ENCODE measurements at places on chromosomes 6 and 20.

GRCh38 chr6:37502703-37503291 lies 3.1 kb upstream of the CCDC167 start:
- no peak for DNase-seq

DNA sequence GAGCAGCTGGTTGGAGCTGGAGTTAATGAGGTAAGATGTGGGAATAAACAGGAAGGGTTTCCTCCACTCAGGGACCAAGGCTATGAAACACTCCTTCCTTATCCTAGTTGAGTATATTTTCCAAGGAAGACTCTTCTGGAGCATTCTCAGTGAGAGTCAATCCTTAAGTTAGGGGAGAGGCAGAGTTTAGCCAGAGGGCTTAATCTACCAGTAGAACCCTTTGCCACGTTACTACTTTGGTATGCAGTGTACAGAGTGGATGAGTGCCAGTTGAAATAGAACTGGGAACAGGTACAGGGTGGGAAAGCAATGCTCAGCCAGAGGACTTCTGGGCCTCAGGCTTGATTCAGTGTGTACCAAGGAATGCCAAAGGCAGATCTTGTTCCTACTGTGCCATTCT lies 114.3 kb downstream of the UBE3D start:
- no peak for DNase-seq

- DNase-seq: no peak
Observed at GRCh38 chr6:113909224-113909856, 52.2 kb downstream of the MARCKS start.

DNA sequence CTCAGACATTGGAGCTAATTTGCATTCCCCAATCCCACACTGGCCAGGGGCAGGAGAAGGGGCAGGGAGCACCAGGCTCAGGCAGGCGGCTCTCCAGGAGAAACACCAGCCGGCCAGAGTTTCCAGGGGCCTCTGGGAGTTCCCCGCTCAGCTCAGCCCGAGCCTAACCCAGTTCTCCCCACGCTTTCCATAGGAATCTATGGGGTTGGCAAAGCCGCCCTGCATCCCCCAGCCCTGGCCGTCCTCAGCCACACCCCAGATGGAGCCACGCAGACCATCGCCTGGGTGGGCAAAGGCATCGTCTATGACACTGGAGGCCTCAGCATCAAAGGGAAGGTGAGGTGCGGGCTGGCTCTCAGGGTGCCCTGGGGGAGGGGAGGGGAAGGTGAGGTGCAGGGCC lies 8.2 kb downstream of the NPEPL1 start:
- DNase-seq: no peak

- no peak for DNase-seq
Observed at GRCh38 chr6:128432394-128432793, 88.0 kb downstream of the PTPRK start.

- no peak for DNase-seq
Observed at GRCh38 chr6:136326038-136326553, 36.5 kb upstream of the BCLAF1 start.

DNA sequence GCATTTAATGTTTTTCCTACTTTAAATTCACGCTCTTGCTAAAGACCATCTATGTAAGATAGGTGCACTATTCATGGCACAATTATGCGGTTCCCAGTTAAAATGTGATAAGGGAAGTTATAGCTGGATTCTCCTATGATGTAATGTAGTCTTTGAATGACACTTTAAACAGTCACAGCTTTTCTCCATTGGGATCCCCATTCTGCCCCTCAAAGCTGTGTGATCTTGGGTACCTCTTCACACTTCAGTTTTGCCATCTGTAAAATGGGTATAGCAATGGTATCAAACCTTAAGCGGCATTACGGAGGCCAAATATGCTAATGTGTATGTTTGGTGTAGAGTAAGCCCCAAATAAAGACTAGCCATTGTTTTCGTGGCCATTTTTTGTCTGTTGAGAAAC lies 64.7 kb upstream of the ZNF217 start:
- no peak for DNase-seq

- no peak for DNase-seq
Observed at GRCh38 chr20:53582574-53583351, 10.9 kb downstream of the ZNF217 start.

- no peak for DNase-seq
Observed at GRCh38 chr6:126123226-126123625, 136.9 kb downstream of the TRMT11 start.

DNA sequence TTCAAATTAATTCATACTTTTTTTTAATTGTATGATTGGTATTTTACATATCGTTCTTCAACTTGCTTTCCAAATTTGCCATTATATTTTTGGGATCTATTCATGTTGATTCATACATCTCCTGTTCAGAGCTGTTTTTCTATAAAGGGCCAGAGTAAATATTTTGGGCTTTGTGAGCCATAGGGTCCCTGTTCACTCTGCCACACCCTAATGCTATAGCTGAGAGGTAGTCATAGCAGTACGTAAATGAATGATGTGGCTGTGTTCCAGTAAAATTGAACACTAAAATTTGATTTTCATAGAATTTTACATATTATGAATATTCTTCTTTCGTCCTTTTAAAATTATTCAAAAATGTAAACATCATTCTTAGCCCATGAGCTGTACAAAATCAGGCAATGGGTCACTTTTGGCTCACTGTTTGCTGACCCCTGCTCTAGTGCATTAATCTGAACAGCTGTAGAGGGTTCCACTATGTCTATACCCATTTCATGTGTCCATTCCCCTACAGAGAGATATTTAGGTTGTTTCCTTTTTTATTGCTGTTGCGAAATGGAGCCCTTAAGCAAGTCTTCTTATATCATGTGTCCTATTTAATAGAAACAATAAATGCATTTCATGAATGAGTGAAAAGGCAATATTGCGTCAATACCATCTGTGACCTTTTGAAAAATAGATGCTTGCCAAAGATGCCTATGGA lies 136.4 kb upstream of the SALL4 start:
- DNase-seq: no peak
